ENCODE measurements at places on chromosomes 12 and 14. TPM values are rescaled to one million over a fixed set of nuclear protein-coding genes. Genes with fewer than 3 reads are reported as not detected.

- DNase-seq: peak; percentile 78
- peaks cover 22% of the 10 kb centered on the region for H3K36me3 ChIP-seq
- peaks cover 94% of the 10 kb centered on the region for H3K4me1 ChIP-seq
- H3K27me3 ChIP-seq: no peaks in the 10 kb centered on the region
- peak overlapping the region; percentile 79 for H3K4me3 ChIP-seq
- peak overlapping the region; percentile 96 for H3K27ac ChIP-seq
Measured at GRCh38 chr12:104682790-104683279, 226.1 kb downstream of the CHST11 start.

DNA sequence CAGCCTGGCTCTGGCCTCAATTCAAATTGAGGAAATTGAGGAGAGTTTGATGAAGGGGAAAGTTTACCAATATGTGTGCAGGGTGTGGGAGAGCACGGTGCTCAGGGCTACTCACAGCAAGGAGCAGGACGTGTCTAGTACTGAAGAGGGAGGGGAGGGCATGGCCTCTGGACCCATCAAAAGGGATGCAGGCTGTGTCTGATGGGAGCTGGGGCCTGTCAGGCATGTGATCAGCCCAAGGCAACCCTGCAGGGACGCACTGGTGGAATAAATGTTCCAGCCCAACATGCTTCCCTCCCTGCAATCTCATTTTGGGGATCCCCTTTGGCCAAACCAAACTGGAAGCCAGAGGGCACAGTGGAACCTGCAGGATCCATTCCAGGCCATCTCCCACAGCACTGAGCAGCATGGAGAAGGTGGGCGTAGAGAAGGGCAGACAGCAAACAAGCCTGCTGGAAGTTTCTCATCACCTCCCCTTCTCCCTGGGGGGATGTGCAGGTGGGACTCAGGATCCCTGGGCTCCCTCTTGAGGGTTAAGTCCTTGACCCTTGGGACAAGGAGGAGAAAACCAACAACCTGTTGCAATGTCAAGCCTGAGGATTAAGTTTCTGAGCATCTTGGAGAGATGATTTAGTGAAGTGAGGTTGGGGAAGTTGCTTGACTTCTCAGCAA is 17.8 kb upstream of the RBM19 start:
- H3K36me3 ChIP-seq: no peaks in the 10 kb centered on the region
- no peak for DNase-seq
- no peak overlapping the region for H3K4me3 ChIP-seq
- H3K27ac ChIP-seq: no peak overlapping the region

DNA sequence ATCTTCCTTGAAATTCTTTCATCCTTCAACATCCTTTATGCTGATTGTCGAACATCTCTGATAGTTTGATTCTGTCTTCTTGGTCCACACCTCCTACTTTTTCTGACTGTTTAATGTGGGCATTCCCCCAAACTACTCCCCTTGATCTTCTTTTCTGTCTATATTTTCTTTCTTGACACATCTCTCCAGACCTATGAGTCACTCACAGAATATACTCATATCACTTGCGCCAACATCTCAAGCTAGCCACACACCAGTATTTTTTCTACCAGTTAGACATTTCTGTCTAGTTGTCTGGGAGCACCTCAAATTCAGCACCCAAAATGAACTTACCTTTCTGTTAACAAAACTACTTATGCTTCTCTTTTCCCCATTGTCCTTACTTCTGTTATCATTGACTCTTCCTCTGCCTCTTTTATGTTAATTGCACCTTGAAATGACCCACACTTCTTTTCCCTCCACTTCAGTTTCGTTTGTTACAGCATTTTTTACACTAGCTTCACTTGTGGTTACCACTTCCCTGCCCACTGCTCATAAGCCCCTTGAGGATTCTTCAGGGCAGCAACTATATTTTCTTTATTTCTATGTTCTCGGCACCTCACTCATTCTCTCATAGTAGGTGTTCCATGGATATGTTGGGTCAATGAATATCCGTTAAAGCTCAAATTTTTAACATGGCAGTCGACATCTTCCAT is 33.5 kb downstream of the TSHR start:
- peaks cover 10% of the 10 kb centered on the region for H3K4me1 ChIP-seq
- DNase-seq: no peak
- no peaks in the 10 kb centered on the region for H3K36me3 ChIP-seq
- no peak overlapping the region for H3K27ac ChIP-seq
- H3K27me3 ChIP-seq: peaks cover 3% of the 10 kb centered on the region

GRCh38 chr14:105418269-105419194 is 1.1 kb upstream of the MTA1 start:
- no peak overlapping the region for H3K27ac ChIP-seq
- no peak for DNase-seq
- peaks cover 10% of the 10 kb centered on the region for H3K4me1 ChIP-seq
- H3K27me3 ChIP-seq: peaks cover 2% of the 10 kb centered on the region

- no peak overlapping the region for H3K27ac ChIP-seq
- H3K4me3 ChIP-seq: no peak overlapping the region
- H3K27me3 ChIP-seq: no peaks in the 10 kb centered on the region
- no peaks in the 10 kb centered on the region for H3K36me3 ChIP-seq
- no peak for DNase-seq
Measured at GRCh38 chr14:94517248-94517640, 8.0 kb upstream of the SERPINA12 start.

DNA sequence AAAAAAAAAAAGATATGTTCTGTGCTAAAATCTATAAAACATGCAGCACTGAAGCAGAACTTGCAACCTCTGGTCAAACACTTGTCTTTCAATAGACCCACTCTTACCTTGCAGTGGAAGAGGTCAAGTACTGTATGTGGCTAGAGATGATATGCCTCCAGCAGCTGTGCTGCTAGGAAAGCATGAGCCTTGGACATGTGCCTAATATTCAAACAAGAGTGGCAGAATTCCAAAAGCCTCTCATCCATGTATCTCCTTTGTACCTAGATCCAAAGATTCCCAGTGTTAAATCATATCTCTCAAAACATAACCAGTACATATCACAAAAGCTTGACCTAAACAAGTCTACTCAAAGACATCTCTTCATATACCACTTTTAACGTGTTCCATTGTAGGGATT is 105.0 kb upstream of the CPNE8 start:
- H3K4me3 ChIP-seq: no peak overlapping the region
- no peaks in the 10 kb centered on the region for H3K36me3 ChIP-seq
- DNase-seq: no peak
- no peak overlapping the region for H3K27ac ChIP-seq

TRHDE gene
- total RNA-seq: not detected

DNA sequence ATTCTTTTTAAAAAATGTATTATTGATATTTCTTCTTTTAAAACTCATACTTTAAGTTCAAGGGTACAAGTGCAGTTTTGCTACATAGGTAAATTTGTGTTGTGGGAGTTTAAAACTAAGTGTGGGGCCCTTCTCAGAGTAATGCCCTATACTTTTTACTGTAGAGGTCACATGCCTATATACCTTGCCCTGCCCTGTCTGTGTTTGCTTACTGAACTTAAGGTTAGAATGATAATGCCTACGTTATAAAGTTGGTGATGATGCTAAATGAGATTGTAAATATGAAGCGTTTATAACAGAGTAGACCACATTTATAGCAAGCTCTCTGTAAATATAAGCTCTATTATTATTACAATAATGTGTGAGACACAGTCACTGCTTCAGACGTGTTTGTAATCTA is 261.9 kb downstream of the RASSF9 start:
- H3K27ac ChIP-seq: no peak overlapping the region
- no peak for DNase-seq
- H3K27me3 ChIP-seq: no peaks in the 10 kb centered on the region
- no peaks in the 10 kb centered on the region for H3K36me3 ChIP-seq
- no peak overlapping the region for H3K4me3 ChIP-seq
- no peaks in the 10 kb centered on the region for H3K4me1 ChIP-seq

- DNase-seq: no peak
- H3K27me3 ChIP-seq: peaks cover 7% of the 10 kb centered on the region
- no peak overlapping the region for H3K4me3 ChIP-seq
Measured at GRCh38 chr14:99860219-99860618, 67.0 kb downstream of the EML1 start.

- no peaks in the 10 kb centered on the region for H3K36me3 ChIP-seq
- H3K4me1 ChIP-seq: no peaks in the 10 kb centered on the region
Measured at GRCh38 chr14:103282932-103283331, 51.1 kb upstream of the EIF5 start.

- H3K27me3 ChIP-seq: peaks cover 9% of the 10 kb centered on the region
- no peaks in the 10 kb centered on the region for H3K4me1 ChIP-seq
- H3K4me3 ChIP-seq: no peak overlapping the region
- no peaks in the 10 kb centered on the region for H3K36me3 ChIP-seq
Measured at GRCh38 chr14:103126873-103127304, 3.6 kb downstream of the TNFAIP2 start.

REP15 gene
- total RNA-seq: 1.4 TPM
